ENCODE measurements at places on chromosomes 7 and 10.

DNA sequence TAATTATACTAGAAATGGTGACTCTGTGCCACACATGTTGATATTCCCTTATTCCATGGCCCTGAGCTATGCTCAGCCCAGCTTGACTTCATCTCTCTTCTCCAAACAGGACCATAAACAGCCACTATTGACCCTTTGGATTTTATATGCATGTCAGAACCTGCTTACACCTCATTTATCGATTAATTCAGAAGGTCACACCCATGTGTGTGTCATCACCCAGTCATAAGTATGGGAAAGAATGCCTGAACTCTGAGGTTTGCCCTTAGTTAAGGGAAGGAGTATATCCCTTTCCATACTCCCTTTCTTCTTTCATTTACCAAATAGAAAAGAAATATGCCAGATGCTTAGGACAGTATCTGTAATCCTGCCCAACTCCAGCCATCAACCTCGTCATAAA is 602.3 kb downstream of the SORCS3 start:
- no peak for DNase-seq

- no peak for DNase-seq
These were observed 67.3 kb downstream of the EPDR1 start for GRCh38 chr7:37987732-37988131.

GRCh38 chr10:44977287-44978212 is 1.1 kb downstream of the DEPP1 start:
- DNase-seq = no peak

DNA sequence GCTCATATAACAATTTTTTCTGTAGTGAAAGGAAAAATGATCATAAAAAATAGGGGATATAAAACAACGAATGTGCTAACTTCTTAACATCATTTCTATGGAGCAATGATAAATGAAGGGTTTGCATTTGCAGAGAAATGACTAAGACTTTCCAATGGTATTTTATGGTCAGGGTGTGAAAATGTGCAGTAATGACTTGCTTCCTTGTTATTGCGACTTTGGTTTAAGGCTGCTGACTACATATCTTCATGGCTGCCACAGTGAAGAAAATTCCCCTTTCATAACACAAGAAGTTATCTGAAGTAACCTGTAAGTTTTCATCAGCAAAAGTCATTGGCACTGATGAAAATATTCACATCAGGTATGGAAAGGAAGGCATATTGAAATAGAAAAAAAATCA is 166.1 kb upstream of the NRG3 start:
- DNase-seq = no peak
